ENCODE measurements at places on chromosomes 5 and 9. TPM values are rescaled to one million over a fixed set of nuclear protein-coding genes. Genes with fewer than 3 reads are reported as not detected.

The GALNT12 gene
- 9.2 TPM for polyA plus RNA-seq

GRCh38 chr9:131728546-131728910 is 11.3 kb downstream of the RAPGEF1 start:
- DNase-seq, result no peak

The PCDHB3 gene
- polyA plus RNA-seq, result 3.7 TPM

GRCh38 chr5:123855609-123856008 is 343.6 kb downstream of the CSNK1G3 start:
- peak; percentile 51 for DNase-seq

DNA sequence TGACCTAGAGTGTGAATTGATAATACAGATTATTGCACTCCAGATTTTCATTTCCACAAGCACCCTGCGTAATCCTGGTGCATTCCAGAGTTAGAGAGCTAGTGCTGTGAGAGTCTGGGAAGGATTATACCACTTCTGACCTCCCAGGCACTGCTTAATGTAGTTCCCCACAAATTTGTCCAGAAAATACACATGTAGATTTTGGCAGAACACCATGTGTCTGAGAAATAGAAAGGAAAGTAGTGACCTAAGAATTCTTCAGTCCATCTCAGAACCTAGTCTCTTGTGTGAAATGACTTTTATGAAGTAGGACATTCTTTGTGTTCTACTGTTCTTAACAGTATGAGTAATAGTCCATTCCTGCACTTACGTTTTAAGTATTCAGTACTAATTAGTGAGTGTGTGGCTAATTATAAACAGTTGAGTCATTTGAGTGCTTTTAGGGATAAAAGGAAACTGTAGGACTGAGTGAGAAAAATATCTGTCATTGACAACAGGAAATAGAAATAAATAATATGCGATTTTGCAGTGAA is 27.8 kb upstream of the PTPDC1 start:
- DNase-seq, result no peak
